ENCODE measurements at places on chromosomes 11 and 22.
A peak's percentile ranks its signal among the peaks of the same experiment; 100 is the strongest.

DNA sequence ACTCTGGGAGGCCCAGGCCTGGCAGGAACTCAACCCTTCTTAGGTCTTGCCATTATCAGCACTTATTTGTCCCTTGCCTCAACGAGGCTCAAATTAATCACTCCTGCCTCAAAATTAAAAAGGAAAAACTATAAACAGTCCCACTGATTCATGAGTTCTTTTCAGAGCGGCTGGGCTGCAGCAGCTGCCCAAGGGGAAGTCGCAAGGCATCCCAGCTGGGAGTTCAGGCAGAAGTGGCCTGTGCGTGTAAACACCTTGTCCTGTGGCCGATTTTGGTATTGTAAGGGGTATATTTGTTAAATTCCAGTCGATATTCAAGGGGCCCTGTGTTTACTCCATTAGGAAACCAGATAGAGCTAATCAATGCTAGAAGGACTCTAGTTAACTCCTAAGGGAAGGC, 213.9 kb upstream of the CADM1 start:
- no peak overlapping the region for H3K27ac ChIP-seq
- H3K4me3 ChIP-seq, result no peak overlapping the region
- DNase-seq, result no peak
- H3K4me1 ChIP-seq, result no peaks in the 10 kb centered on the region

DNA sequence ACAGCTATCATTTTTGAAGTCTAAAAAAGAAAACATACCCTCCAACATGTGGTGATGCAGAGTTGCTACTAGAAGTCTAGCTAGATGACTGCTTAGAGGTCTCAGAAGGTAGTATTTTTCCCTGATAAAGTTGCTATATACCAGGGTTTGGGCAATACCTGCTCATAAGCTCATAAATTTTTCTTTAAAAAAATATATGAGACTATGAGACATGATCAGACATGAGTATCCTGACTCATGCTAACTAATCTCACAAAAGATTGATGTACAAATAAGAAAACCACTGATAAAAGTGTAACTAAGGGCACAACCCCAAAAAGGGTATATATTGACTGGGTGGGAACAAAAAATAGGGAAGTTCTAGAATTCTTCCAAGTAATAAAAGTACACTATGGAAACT, 740.9 kb downstream of the METTL15 start:
- no peak overlapping the region for H3K4me3 ChIP-seq
- no peaks in the 10 kb centered on the region for H3K27me3 ChIP-seq
- no peaks in the 10 kb centered on the region for H3K4me1 ChIP-seq
- no peaks in the 10 kb centered on the region for H3K36me3 ChIP-seq
- H3K27ac ChIP-seq, result no peak overlapping the region
- no peak for DNase-seq

GRCh38 chr11:88363648-88364065, 26.1 kb upstream of the CTSC start:
- no peaks in the 10 kb centered on the region for H3K27me3 ChIP-seq
- H3K27ac ChIP-seq, result no peak overlapping the region
- H3K4me1 ChIP-seq, result peaks cover 26% of the 10 kb centered on the region
- H3K4me3 ChIP-seq, result no peak overlapping the region
- DNase-seq, result no peak

GRCh38 chr11:14380125-14380936, 21.3 kb upstream of the RRAS2 start:
- H3K36me3 ChIP-seq, result peaks cover 4% of the 10 kb centered on the region
- no peak overlapping the region for H3K27ac ChIP-seq
- peak overlapping the region; percentile 81 for H3K4me3 ChIP-seq

DNA sequence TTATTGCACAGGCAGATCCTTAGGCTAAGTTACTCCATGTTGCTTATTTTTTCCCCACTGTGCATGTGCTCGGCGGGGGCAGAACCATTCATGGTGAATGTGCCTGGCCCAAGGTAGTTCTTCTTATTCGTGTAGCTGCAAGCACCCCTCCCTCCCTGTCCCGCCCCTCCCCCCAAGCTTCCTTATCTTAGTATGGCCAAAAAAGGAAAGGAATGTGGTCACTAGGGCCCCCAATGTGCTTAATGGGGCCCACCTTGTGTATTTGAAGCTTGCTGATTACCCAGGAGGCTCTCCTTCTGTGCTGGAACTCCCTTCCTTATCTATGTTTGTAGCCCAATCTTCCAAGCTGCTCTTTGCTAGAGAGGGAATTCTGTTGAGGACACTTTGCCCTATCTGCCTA, 1259.7 kb upstream of the RAG2 start:
- H3K4me3 ChIP-seq, result no peak overlapping the region
- no peaks in the 10 kb centered on the region for H3K36me3 ChIP-seq
- DNase-seq, result no peak
- no peaks in the 10 kb centered on the region for H3K4me1 ChIP-seq
- no peak overlapping the region for H3K27ac ChIP-seq
- H3K27me3 ChIP-seq, result no peaks in the 10 kb centered on the region

DNA sequence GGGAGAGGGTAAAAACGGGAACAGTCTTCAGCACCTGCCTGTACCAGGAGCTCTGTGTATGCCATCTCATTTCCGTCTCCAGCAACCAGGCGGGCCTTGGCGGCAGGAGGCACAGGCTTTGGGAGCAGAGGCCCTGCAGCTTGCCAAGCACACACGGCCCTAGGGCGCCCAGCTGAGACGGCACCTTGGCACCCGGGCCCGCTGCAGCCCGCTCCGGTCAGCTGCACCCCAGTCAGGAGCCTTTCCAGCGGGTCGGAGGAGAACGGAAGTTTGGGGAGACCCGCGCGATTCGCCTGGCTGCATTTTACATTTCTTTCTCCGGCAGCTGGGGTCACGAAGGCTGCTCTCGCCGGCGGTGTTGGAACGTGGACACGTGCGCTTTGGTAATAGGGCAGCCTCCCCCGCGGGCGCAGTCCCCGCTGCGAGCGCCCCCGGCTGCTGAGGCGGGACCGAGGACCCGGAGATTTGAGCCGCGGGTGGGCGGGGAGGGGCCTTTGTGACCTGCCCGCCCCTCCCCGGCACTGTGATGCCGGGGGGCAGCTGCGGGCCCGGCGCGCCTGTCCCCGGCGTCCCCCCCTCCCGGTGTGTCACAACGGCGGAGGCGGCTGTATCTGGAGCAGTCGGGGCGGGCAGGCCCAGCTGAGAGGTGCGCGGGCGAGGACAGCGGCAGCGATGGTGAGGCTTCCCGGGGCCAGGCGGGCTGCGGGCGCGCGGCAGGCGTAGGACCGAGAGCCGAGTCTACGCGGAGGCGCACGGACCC, at the start of gene TUBA8:
TUBA8 (plus strand) TSS at position 616 of the 760 bp plus-strand sequence; CDS start at position 673, 57 bp downstream.
- H3K27me3 ChIP-seq, result peaks cover 36% of the 10 kb centered on the region
- H3K27ac ChIP-seq, result peak within 1 kb of the TSS; percentile 31
- H3K36me3 ChIP-seq, result peaks cover 15% of the 10 kb centered on the region
- peaks cover 27% of the 10 kb centered on the region for H3K4me1 ChIP-seq

GRCh38 chr11:46278387-46279125, 1.1 kb downstream of the CREB3L1 start:
- H3K4me3 ChIP-seq, result no peak overlapping the region
- no peaks in the 10 kb centered on the region for H3K4me1 ChIP-seq
- peak; percentile 68 for DNase-seq
- H3K36me3 ChIP-seq, result no peaks in the 10 kb centered on the region
- H3K27ac ChIP-seq, result no peak overlapping the region
- peaks cover 58% of the 10 kb centered on the region for H3K27me3 ChIP-seq

Data from activated CD4-positive, alpha-beta T cell treated with anti-CD3 and anti-CD28 coated beads, Interleukin-2, amount 10 ng/mL, durations not matched to agents 24 days and 14 days (primary cell).